ENCODE measurements at places on chromosomes 5 and 9.

GRCh38 chr5:142619815-142620214 is 66.1 kb downstream of the FGF1 start:
- DNase-seq, result no peak

GRCh38 chr9:34892886-34893285 is 65.2 kb upstream of the PHF24 start:
- DNase-seq, result no peak

GRCh38 chr5:138506370-138507306 is 36.4 kb downstream of the ETF1 start:
- DNase-seq, result no peak

- no peak for DNase-seq
These were observed 336.6 kb downstream of the CWC27 start for GRCh38 chr5:65105301-65105700.

DNA sequence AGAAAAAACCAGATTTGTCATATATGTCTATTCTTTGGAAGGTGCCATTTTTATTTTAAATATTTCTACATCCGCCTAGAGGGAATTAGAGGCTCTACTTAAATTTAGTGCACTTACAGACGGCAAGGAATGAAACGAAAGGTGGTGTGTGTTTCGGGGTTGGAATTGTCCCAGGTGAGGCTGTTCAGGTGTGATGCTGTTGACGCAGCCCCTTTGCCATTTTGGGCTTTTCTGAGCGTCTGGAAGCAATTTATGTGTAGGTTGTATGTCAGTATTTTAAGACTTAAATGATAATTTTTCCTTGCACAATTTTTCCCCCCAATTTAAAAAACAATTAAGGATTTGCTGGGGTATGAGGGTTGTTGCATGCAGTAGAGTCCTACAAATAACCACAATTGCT is 2.0 kb downstream of the TENT4A start:
- DNase-seq, result no peak

DNA sequence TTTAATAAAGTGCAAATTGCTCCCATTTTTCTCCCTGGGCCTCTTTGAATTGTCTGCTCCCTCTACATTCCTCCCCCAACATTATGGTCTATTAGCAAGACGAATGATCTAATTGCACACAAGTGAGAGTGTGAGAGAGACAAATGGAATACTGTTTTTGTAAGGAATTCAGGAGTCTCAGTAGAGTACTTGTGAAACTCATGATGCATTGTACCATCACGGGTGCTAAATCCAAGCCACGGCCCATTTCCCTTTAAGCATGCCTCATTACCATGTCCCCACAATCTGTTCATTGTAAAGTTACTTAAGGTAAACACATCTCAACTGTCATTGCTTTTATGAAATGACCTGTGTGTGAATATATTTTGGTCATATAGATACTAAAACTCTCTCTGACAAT is 62.8 kb downstream of the CD180 start:
- DNase-seq, result no peak

DNA sequence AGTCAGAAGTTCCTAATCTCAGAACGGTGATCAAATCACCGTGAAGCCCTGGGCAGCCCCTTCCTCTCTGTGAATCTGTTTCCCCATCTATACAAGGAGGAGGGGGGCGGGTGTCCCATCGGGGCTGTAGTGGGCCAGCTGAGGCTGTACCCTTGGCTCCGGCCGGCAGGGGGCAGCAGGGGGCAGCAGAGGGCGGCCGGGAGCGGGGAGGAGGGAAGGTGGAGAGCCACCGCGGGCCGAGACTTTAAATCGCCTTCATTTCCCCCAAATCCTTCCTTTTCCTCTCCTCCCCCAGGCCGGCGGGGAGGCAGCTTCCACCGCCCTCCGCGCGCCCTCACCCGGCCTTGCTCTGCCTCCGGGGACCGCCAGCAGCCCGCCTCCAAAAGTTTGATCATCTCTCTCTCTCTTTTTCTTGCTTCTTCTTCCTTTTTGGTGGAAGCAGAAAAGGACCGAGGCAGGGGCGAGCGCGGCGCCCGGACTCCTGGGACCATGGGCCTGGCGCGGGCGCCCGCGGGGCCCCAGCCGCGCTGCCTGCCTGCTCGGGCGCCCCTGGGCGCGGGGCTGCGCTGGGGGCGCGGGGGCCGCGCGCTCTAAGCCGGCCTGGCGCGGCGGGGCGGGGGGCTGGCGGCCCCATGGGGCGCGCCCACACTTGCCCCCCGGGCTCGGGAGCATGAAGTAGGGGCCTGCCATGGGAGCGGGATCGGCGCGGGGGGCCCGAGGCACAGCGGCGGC is at the start of gene COL27A1:
Gene COL27A1 (plus strand): TSS at position 275 of the 732 bp plus-strand sequence. CDS start 414 bp downstream, at position 689.
- DNase-seq, result peak; percentile 72
